RPMI7951 (cell line): ENCODE measurements at places on chromosomes 3 and 15. TPM values are rescaled to one million over a fixed set of nuclear protein-coding genes. Genes with fewer than 3 reads are reported as not detected.

CCR2 gene
- not detected in 2 replicates for total RNA-seq

CD86 gene
- total RNA-seq = not detected in 2 replicates

DNA sequence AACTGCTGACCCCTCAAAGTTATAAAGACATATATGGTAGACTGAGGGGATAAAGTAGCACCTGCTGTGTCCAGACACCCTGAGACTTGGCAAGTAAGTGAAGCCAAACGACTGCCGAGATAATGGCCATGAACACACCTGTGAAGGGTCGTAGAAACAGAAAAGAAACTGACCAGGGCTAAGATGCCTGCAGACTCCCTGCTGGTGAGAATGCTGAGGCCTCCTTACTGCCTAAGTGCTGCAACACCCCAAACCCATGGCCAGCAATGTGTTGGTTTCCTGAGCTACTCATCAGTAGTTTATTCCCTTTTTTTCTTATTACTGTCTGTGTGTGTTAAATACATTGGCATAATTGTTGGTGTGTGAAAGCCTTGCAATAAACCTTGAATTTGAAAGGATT, 233.8 kb downstream of the ZNF385D start:
- no peak for DNase-seq

- DNase-seq = no peak
These were observed 7.5 kb downstream of the PCSK6 start for GRCh38 chr15:101481917-101482525.

DNA sequence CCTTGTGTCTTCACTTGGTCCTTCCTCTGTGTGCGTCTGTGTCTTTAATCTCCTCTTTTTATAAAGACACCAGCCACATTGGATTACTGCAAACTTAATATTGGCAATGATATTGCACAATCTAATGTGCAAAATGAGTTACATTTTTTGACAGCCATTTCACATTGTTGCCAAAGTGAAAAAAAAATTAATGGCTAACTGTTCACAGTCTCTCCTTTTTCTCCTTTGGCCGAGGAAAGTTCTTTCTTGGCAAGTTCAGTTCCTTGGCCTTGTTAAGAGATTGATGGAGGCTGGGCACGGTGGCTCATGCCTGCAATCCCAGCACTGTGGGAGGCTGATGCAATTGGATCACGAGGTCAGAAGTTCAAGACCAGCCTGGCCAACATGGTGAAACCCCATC, 62.2 kb upstream of the ZNF280D start:
- no peak for DNase-seq

- no peak for DNase-seq
These were observed 6.9 kb upstream of the PPP1R2 start for GRCh38 chr3:195549931-195550519.

DNA sequence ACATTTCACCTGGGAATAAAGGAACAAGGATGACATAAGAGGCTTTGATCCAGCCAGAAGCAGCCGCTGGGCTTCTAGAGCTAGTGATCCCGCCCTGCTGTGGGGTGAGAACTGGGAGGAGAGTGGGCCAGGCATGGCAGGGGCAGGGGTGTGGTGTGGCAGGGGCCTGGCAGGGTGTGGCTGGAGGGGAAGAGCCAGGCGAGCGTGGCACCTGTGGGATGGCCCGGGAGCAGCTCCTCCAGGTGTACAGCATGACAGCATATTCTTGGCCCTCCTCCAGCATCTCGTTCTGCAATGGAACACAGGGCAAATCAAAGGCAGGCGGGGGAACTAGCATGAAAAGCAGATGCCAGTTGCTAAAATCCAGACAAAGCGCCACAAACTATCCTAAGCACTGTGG, 35.5 kb downstream of the CYFIP1 start:
- DNase-seq = no peak

DNA sequence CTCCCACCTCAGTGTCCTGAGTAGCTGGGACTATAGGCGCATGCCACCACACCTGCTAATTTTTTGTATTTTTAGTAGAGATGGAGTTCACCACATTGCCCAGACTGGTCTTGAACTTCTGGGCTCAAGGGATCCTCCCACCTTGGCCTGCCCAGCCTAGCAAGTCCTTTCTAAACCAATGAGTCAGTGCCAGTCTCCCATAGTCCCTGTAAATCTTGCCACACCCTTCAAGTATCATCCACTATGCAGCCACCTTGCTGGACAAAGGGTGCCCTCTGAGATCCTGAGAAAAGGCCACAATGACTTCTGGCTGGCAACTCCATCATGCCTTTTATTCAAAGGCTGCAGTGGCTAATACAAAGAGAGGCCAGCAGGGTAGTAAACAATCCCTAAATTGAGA, 184.0 kb downstream of the ABHD5 start:
- DNase-seq = peak; percentile 18

GRCh38 chr3:105728771-105729312, 140.0 kb downstream of the CBLB start:
- DNase-seq = no peak

GRCh38 chr3:120909602-120909878, 1.5 kb downstream of the STXBP5L start:
- no peak for DNase-seq

GRCh38 chr3:13685721-13686120, 136.8 kb downstream of the FBLN2 start:
- no peak for DNase-seq

DNA sequence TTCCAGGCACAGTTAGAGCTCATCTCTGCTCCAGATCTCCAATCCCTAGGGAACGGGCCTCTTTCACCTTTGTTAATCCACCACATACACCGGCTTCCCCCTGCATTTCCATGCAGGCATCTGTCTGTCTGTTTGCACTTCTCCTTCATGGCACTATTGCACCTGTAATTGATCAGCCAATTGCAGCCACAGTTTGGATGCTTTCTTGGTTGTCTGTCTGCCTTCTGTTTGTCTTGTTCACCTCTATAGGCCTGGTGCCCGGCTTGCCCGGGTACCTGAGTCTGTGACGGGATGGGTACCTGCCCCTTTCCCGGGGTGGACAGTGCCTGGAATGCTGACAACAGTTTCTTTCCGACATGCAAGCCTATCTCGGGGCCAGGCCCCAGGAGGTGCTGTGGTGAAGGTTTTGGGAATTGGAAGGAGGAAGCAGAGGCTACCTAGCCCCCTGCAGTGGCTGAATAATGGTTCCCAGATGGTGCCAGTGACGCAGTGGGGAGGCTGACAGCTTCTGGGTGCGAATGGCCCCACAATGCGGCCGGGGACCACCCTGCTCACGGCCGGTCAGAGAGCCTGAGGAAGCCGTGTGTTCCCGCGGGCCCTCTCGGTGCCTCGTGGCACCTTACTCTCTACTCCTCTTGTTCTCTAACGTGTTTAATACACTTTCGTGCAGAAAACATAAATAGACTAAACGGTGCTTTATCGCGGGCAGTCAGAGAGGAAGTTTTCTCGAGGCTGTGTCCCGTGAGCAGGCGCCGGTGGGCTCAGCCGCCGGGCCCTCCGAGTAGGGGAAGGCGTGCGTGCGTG, 31.3 kb upstream of the RAB6B start:
- peak; percentile 17 for DNase-seq

DNA sequence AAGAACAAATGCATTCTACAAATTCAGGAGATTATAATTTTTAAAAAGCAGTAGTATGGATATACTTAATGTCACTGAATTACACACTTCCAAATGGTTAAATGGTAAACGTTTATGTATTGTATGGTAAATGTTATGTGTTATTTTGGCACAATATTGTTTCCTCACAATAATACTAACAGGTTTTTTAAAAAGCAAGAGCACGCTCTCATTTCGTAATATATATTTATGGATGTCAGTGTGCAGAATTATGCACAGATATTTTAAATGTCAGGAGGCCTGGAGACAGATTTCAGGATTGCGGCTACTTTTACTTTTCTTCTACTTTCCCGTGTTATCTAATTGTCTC, 533 bp downstream of the ZNF445 start:
- DNase-seq = no peak

- no peak for DNase-seq
These were observed 359.1 kb downstream of the EPHB1 start for GRCh38 chr3:135154186-135154585.

DNA sequence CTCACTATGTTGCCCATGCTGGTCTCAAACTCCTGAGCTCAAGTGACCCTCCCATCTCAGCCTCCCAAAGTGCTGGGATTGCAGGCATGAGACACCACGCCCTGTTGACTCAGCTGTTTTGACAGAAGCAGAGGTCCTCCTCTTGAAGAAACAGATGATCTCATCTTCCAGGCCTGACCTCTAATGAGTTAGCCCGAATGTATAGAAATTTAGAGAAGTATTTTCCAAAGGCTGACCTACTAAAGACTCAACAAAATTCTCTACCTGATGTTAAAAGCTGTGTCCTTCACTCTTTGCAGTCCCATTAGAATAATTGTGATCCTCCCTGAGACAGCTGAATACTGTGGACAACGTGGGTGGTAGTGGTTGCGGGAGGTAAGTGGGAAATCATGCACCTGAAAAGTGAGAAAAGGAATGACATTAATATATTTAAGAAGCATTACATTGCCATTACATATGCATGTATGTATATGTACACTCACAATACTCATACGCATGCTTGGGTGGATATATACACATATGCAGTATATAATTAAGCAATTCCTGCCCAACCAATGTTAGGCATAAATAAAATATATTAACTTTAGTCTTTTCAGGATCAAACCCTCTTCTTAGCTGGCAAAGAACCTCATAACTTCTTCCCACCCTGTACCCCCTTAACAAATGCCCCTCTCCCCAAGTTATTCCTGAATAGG, 204.6 kb upstream of the NR2F2 start:
- peak; percentile 11 for DNase-seq

DNA sequence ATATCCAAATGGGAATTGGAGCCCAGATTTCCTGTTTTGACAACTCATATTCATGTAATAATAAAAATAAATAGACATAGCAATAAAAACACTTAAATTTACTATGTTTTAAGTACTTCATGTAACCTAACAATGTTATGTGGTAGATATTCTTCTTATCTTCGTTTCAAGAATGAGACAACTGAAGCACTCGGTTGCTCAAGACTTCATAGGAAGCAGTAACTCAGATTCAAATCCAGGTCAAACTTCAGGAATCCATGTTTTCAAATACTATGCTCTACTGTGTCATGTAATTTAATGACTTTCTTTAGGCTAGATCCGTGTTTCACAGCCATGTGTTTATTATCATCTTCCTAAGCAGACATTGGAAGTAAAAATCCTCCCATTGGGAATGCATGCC, 492.2 kb downstream of the CNTN3 start:
- no peak for DNase-seq

DNA sequence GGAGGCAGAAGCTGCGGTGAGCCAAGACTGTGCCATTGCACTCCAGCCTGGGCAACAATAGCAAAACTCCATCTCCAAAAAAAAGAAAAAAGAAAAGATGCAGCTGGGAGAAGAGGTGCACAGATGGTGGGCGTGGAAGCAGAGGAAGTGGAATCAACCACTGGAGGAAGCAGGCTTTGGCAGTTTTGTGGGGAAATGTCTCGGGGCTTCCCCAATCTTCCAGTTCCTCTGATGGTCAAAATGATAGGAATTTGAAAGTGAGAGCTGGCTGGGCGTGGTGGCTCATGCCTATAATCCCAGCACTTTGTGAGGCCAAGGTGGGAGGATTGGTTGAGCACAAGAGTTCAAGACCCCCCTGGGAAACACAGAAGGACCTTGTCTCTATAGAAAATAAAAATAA, 48.1 kb upstream of the SMAD3 start:
- DNase-seq = peak; percentile 58

DNA sequence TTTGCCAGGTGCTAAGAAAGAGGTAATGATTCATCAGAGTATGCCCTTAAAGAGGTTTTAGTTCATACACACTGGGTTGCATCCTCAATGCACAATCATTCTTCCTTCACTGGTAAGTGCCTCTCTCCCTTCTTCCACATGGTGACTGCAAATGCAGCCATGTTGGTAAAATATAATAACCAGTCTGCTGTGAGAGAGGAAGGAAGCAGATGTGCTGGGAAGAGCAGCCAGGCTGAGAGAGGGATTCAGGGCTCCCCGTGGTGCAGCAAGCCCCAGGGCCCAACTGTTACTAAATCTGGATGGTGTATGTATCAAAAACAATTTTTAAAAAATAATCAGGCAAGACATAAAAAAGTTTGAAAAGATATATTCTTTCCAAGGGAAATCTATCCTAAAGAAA, 498.1 kb downstream of the MAGI1 start:
- no peak for DNase-seq

GRCh38 chr3:50242851-50243542, 7.0 kb downstream of the GNAI2 start:
- DNase-seq = peak; percentile 85

GRCh38 chr3:7713724-7714123, 787.9 kb upstream of the LMCD1 start:
- no peak for DNase-seq
